ENCODE measurements at places on chromosomes 4 and X. TPM values are rescaled to one million over a fixed set of nuclear protein-coding genes. Genes with fewer than 3 reads are reported as not detected.

ELF4 gene
- total RNA-seq: 49.5 TPM

TMEM271 gene
- total RNA-seq: not detected

IQCM gene
- total RNA-seq: not detected

FDCSP gene
- not detected for total RNA-seq

- no peak overlapping the region for H3K4me3 ChIP-seq
- no peaks in the 10 kb centered on the region for H3K27me3 ChIP-seq
- no peak overlapping the region for H3K27ac ChIP-seq
Measured at GRCh38 chr4:24845902-24846301, 50.5 kb downstream of the SOD3 start.

DNA sequence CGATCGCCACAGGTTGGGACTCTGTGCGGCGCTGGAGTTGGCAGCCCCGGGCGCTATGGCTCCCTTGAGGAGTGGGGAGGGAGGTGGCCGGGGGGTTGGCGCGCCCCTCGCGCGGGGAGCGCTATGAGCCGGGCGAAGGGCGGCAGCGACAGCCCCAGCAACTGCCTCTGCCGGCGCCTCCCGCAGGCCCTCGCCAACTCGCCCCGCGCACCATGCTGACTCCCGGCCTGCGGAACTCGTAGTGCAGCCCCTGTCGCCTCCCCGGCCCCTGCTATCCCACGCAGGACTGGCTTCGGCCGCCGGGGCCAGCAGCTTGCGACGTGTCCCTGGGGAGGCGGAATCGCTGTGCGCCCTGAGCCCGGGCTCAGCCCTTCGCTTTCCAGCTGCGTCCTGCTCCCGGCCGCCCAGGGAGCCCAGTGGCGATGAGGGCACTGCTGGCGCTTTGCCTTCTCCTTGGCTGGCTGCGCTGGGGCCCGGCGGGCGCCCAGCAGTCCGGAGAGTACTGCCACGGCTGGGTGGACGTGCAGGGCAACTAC is 415 bp downstream of the SHISA3 start:
- no peak for DNase-seq
- no peaks in the 10 kb centered on the region for H3K36me3 ChIP-seq
- no peak overlapping the region for H3K27ac ChIP-seq
- peaks cover 25% of the 10 kb centered on the region for H3K4me1 ChIP-seq
- H3K4me3 ChIP-seq: peak overlapping the region; percentile 79

DNA sequence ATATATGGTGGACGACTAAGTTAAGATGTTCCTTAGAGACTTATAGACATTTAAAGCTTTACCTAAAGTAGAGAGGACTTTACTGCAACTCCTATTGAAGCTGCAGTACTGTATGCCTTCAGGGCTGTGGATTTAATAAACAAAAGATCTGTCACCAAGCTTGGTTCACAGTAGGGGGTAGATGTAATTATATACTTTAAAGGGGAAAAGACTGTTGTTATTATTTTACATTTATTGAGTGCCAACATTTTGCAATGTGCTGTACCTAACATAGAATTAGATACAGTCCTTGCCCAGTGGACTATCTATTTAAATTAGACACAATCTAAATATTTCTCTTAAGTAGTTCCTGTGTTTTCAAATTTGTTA is 67.2 kb downstream of the SLIT2 start:
- no peak overlapping the region for H3K4me3 ChIP-seq
- no peaks in the 10 kb centered on the region for H3K4me1 ChIP-seq
- no peak overlapping the region for H3K27ac ChIP-seq
- no peak for DNase-seq

GRCh38 chrX:39336671-39337311 is 535.5 kb downstream of the MID1IP1 start:
- H3K4me3 ChIP-seq: no peak overlapping the region
- H3K27me3 ChIP-seq: no peaks in the 10 kb centered on the region
- peaks cover 37% of the 10 kb centered on the region for H3K4me1 ChIP-seq
- H3K27ac ChIP-seq: peak overlapping the region; percentile 95
- peaks cover 2% of the 10 kb centered on the region for H3K36me3 ChIP-seq

DNA sequence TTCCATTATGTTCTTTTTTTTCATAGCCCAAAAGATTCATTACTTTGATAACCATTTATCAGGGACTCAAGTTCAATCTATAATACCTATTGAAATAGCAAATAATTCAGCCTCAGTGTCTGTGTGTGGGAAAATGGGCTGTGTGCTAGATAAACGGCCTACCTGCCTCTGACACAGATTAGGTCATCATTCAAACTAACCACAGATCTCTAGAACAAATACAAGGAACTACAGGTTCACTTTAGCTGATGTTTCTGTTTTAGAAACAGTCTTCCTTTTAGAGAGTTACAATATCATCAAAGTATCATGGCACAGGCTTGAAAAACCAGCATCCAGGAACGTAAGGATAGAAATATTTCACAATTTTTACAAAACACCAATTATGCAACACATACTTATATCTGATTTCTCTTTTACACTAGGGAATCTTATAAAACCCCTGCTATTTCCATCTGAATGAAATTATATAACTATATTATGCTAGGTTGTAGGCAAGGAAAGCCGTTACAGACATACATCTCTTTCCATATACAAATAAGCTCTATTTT is 56.6 kb upstream of the MAB21L2 start:
- no peak for DNase-seq
- no peak overlapping the region for H3K4me3 ChIP-seq
- H3K4me1 ChIP-seq: no peaks in the 10 kb centered on the region
- H3K27me3 ChIP-seq: no peaks in the 10 kb centered on the region
- peaks cover 4% of the 10 kb centered on the region for H3K36me3 ChIP-seq

DNA sequence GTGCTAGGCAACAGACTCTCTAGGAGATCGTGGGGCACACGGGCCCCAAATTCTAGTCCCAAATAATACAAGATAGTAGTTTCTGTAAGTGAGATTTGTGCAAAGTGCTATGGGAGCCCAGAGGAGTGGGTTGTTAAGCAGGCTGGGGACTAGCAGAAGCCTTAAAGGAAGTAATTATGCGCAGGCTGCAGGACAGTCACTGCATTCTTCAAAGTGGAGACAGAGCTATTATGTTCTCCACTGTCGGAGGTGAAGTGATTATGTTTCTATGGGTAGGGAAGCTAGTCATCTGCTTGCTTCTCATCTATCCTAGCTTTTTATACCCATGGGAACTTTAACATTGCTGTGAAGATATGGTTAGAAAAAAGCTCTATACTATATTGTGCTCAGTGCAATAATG is 154.2 kb downstream of the CPE start:
- peaks cover 5% of the 10 kb centered on the region for H3K27me3 ChIP-seq
- no peaks in the 10 kb centered on the region for H3K4me1 ChIP-seq
- H3K4me3 ChIP-seq: no peak overlapping the region

DNA sequence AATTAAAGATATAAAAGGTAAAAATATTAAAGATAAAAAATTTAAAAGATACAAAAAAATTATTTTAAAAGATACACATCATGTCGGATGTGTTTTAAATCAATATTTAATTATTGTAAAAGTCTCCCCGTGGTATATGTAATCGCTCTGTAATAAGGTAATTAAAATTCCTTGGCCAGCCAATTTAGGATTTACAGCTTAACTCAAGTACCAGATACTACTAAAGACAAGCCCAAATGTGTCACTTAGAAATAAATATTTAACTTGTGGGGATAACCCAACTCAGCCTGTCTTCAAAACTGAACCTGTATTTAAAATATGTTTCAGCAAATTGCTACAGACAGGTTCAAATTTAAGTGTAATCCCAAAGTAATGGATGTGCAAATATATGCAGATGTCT is 56.0 kb downstream of the GPR82 start:
- no peaks in the 10 kb centered on the region for H3K27me3 ChIP-seq
- peaks cover 5% of the 10 kb centered on the region for H3K36me3 ChIP-seq
- H3K27ac ChIP-seq: no peak overlapping the region
- H3K4me3 ChIP-seq: no peak overlapping the region
- peaks cover 6% of the 10 kb centered on the region for H3K4me1 ChIP-seq

GRCh38 chr4:102157984-102158383 is 187.3 kb downstream of the SLC39A8 start:
- no peaks in the 10 kb centered on the region for H3K36me3 ChIP-seq
- no peak overlapping the region for H3K27ac ChIP-seq
- no peak overlapping the region for H3K4me3 ChIP-seq
- no peaks in the 10 kb centered on the region for H3K4me1 ChIP-seq
- no peak for DNase-seq

- H3K27me3 ChIP-seq: peaks cover 6% of the 10 kb centered on the region
- no peak overlapping the region for H3K4me3 ChIP-seq
- H3K27ac ChIP-seq: no peak overlapping the region
- DNase-seq: no peak
Measured at GRCh38 chr4:139622901-139623381, 42.7 kb upstream of the MGST2 start.

GRCh38 chr4:157014621-157015591 is 43.3 kb upstream of the PDGFC start:
- no peaks in the 10 kb centered on the region for H3K36me3 ChIP-seq
- no peak overlapping the region for H3K4me3 ChIP-seq
- no peaks in the 10 kb centered on the region for H3K4me1 ChIP-seq
- no peak for DNase-seq
- H3K27ac ChIP-seq: no peak overlapping the region
- H3K27me3 ChIP-seq: no peaks in the 10 kb centered on the region

Measured in activated CD4-positive, alpha-beta T cell treated with anti-CD3 and anti-CD28 coated beads, Interleukin-2, amount 10 ng/mL, durations not matched to agents 7 days and 5 days (primary cell).